ENCODE measurements at places on chromosomes 2 and 18.
A peak's percentile ranks its signal among the peaks of the same experiment; 100 is the strongest.

DNA sequence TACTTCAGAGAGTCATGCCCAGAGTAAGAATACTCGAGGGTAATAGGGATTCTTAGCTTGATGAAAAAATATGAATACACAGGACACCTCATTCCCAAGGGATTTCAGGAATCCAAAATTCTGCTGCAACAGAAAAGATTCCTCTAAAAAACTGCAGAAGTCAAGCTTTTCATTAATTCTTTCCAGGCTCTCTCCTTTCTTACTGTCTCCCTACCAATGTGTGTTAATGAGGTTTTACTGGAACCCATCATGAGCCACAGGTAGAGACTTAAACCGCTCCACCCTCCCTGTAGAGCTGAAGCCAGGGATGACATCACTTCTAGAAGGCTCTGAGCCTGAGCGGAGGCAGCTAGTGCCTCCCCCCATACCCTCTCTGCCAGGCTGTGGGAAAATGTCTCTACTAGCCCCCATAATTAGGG lies 3.4 kb downstream of the SDC1 start:
- DNase-seq, result no peak

GRCh38 chr2:180535289-180535688 lies 445.1 kb upstream of the UBE2E3 start:
- DNase-seq, result no peak

DNA sequence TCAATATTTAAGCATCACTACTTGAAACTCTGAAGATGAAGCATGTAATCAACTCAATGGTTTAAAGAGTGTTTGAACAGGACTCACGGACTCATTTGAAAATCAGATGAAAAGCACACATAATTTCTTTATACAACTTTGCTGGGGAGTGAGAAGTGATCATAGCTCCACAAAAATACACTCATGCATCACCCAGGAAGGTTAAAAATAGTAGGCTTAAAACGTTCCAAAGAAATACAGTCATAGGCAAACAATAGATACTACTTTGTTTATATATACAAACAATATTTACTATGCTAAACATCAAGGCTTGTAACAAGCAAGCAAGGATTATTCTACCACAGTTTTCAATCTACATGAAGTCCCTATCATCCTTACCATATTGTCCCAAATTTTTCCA lies 11.6 kb downstream of the HNRNPLL start:
- DNase-seq, result no peak

- DNase-seq, result no peak
Measured at GRCh38 chr18:62023536-62023935, 130.7 kb upstream of the RNF152 start.

- DNase-seq, result no peak
Measured at GRCh38 chr2:44612276-44612675, 250.5 kb downstream of the CAMKMT start.

- DNase-seq, result no peak
Measured at GRCh38 chr18:31401156-31402025, 24.8 kb downstream of the DSG4 start.

- DNase-seq, result no peak
Measured at GRCh38 chr2:95345081-95345562, 48.0 kb downstream of the KCNIP3 start.

DNA sequence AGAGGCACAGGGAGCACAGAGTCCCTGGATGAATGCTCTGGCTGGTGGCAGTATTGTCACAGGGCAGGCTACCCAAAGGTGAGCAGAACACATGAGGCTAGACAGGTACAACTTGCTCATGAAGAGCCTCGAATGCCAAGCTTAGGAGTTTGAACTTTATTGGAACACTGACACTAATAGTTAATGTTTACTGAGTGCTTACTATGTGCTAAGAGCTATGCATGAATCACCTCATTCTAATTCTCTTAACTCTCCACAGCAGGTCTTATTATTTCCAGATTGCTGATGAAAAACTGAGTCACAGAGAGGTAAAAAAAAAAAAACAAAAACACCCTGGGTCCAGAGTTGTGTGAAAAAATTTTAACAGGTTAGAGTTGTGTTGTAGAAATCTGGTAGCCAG lies 6.1 kb upstream of the EMX1 start:
- no peak for DNase-seq

DNA sequence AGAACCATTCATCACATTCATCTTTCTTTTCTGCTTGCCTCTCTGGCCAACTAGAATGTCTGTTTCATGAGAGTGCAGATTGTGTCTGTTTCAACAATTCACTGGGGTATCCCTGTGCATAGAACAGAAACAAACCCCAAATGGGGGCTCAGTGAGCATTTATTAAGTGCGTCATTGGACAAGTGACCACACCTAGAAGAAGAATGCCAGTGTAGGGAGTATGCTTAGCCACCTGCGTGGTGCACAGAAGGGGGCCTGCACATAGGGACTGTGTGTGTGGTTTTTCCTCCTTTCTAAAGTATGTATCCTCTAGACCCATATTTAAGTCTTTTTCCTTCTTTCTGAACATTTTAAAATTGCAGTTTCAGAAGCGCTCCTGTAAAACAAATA lies 255.9 kb downstream of the AGAP1 start:
- DNase-seq, result no peak

GRCh38 chr2:177708660-177709444 lies 316.3 kb downstream of the AGPS start:
- no peak for DNase-seq

DNA sequence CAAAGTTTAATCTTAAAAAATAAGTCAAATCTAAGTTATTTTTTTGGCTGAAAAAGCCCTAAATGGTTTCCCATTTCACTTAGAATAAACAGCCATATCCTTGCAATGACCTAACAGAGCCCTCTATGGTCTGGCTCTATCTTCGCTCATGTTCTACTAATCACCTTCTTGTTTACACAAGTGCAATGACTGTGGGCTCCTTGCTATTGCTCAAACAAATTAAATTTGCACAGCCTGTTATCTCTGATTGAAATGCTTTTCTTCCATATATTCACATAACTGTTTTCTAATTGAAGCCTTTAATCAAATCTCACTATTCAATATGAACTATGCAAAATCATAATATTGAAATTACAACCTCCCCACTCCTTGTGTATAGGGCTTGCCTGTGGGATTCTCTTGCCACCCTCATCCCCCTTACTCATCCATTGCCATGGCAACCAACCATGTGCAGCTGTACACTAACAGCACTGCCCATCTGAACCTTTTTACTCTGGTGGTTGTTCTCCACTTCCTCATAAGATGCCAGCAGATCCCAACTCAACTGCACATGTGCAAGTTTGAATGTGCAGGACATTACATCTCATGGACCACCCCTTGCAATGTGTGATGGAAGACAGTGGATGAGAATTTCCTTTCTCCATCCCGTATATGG lies 1083.2 kb downstream of the SOCS6 start:
- no peak for DNase-seq

GRCh38 chr18:79628416-79629248 lies 51.0 kb upstream of the CTDP1 start:
- no peak for DNase-seq

- no peak for DNase-seq
Measured at GRCh38 chr2:167001165-167001564, 112.9 kb downstream of the XIRP2 start.

DNA sequence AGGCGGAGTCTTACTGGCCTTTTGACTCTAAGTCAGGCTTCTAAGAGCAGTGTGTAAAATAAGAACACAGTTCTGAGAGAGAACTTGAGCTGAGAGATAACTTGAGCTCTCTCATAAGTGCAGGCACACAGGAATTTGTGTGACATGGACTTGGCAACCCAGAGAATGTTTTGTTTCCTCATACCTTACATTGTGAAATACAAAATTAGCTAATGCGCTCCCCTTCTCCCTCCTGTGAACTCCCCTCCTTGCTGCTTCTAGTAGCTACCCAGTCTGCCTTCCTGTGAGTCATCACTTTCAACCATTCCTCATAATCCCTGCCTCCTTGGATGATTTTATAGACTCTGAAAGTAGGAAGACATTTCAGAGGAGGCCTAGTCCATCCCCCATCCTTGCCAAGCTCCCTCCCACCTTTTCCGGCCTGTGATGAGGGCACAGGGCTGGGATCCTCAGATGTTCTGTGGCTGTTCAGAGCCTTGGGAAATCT lies 22.6 kb downstream of the FER1L5 start:
- peak; percentile 93 for DNase-seq

GRCh38 chr18:70047931-70048603 lies 100.4 kb upstream of the CD226 start:
- DNase-seq, result peak; percentile 36

DNA sequence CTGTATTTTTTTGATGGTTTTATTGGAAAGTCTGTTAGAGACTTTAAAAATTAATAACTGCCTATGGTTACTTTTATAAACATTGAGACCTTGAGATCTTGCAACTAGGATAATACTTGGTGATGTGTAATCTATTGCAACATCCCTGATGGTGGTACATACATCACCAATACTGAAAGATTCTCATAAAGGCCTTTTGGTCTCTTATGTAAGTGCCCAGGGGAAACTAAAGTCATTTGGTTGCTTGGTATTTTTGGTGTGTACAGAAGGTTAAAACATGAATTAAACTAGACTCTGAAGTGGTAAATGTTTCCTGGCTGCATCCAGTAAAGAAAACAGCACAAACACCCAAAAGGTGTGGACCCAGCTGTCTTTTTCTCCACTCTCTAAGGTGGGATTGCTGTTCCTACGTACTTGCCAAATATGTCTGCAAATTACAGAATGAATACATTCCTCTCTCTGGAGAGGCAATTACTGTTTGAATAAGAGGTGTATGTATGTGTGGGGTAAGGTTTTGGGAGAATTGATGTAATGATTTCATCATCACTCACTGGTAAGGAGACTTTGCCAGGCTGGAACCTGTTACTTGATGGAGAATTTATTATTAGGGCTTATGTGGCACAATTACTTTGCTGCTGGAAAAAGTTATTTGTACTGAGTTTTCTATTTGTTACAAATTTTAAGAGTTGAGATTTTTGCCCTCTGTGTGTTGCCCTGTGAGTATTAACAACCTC lies 3.6 kb downstream of the B3GNT2 start:
- DNase-seq, result no peak

DNA sequence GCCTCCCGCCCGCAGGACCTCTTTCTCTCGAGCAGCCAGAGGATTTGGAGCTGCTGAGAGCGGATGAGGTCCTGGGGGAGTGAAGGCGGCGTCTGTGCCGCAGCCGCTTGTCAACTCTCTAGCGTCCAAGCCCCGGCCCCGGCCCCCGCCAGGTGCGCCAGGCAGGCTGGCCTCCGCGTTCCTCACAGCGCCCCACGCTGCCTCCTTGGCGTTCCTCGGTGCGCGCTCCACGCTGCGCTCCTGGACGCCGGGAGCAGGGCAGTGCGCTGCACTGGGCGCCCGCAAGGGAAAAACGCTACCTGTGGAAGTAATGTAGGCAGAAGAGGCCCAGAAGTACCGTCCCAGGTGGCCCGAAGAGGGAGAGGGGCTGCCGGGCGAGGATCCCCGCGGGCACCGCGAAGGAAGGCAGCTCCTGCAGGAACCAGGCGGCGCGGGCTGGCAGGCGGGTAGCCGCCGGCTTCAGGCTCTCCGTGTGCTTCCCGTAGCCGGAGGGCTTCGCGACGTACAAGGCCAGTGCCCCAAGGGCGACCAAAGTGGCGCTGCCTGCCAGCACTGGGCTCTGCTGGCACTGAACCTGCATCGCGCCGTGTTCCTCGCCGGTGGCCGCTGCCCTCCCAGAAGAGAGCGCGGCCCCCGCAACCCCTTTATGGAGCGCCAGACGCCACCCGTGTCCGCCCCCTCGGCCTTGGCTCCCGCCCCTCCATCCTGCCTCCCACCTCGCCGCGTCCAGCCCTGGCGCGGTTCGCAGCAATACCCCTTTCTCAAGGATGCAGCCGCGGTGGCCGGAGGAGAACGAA lies at the start of gene SRD5A2:
TSS of gene SRD5A2 (minus strand) at position 618 of the 797 bp plus-strand sequence. CDS start at position 580, 38 bp downstream.
- no peak for DNase-seq

DNA sequence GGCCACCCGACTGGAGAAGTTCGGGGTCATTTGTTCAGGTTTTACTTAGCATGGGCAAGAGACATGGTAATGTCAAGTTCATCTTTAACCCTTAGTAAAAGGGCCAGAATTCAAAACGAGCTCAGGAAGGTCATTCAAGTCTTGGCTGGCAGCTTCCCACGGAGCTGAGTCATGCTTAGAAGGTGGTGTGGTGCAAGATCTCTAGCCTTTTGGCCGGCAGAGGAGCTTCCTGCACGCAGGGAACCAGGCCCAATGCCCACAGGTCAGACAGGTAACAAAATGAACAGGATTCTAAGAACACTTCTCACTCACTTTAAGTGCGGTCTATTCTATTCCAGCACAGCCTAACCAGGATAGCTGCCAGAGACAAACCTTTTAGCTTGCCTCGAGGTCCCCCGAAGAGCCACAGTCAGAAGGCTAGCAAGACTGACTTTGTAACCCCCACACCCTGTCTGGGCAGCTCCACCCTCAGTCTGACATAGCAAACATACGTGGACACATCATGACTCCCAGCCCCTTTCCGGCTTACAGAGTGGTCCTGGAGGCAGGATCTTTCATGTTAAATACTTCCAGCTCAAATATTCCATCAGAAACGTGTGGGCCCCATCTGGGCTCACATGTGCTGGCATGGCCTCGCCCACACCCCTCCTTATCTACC lies 292.7 kb downstream of the BCL11A start:
- peak; percentile 40 for DNase-seq

GRCh38 chr2:99918389-99918788 lies 224.0 kb downstream of the AFF3 start:
- DNase-seq, result no peak

- no peak for DNase-seq
Measured at GRCh38 chr2:197294260-197294659, 16.3 kb downstream of the ANKRD44 start.

All from epithelial cell of prostate (primary cell).